ENCODE measurements at places on chromosomes 5 and 9. TPM values are rescaled to one million over a fixed set of nuclear protein-coding genes. Genes with fewer than 3 reads are reported as not detected.

SH3GL2 gene
- total RNA-seq, result 3.3 TPM

IFNA21 gene
- total RNA-seq, result not detected

FCN2 gene
- total RNA-seq, result not detected

ANKRD18B gene
- total RNA-seq, result 2.9 TPM

SLC25A25 gene
- total RNA-seq, result 9.7 TPM

DNA sequence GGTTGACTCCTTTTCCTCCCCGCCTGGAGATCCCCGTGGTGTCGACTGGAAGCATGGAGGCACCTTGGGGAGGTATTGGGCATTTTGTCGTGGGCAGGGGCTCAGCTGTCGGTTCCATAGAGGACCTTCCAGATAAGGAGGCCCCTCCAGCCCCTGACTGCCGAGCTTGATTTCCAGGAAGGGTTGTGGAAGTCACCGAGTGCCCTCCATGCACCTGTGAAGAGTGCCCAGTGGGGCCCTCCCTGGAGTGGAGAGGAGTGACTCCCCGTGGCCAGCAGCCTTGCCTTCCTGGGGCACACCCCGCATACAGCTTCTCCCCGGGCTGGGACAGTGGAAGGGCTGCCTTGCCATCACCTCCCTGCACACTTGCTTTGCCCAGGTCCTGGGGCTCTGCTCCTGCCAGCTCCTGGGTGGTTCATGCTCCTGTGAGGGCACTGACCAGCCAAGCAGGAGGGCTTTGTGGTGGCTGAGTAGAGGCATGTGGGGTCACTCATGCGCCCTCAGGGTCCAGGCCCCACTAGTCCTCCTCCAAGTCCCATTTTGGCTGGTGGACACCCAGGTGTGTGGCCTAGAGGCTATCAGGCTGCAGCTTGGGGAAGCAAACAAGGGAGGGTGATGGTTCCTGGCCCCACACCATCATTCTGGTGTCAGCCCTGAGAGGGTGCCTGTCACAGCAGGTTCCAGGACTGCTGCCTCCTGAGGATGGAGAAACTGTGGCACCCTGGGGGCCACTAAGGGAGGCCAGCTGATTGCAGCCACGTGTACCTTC is 133.0 kb downstream of the WNK2 start:
- H3K36me3 ChIP-seq, result peaks cover 17% of the 10 kb centered on the region
- no peak overlapping the region for H3K27ac ChIP-seq
- no peak overlapping the region for H3K4me3 ChIP-seq
- H3K27me3 ChIP-seq, result no peaks in the 10 kb centered on the region

- H3K4me3 ChIP-seq, result no peak overlapping the region
- peaks cover 10% of the 10 kb centered on the region for H3K4me1 ChIP-seq
- no peaks in the 10 kb centered on the region for H3K27me3 ChIP-seq
- H3K36me3 ChIP-seq, result no peaks in the 10 kb centered on the region
- DNase-seq, result no peak
Measured at GRCh38 chr5:147156012-147156411, 78.8 kb upstream of the STK32A start.

DNA sequence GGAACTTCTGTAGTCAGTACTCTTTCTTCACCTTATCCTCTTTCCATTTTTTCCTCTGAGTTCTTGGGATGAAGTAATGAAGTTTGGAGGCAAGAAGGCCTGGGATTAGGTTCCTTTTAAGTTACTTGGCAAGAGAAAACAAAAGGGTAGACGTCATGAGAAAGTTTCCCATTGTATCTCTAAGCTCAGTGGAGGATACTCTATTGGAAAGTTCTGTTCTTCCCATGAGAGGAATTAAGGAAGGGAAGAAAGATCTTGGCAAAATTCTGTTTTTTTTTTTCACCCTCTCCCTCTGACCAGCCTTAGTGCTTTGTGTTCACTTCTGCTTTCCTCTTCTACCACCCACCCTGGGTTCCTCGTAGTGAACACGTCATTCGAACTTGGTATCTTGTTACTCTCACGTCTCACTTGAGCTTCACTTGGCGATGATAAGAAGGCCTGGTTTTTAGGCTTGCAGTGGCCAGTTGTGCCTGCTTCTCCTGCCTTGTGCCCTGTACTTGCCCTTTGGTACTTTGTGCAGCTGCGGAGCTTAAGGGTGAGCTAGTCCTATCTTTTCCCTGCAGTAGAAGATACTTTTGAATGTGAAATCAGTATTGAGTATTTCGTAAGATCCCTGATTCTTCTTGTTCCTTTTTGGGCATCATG is 67.0 kb downstream of the ARHGAP26 start:
- H3K27me3 ChIP-seq, result no peaks in the 10 kb centered on the region
- no peaks in the 10 kb centered on the region for H3K36me3 ChIP-seq
- no peak overlapping the region for H3K27ac ChIP-seq
- no peak for DNase-seq

GRCh38 chr5:154505567-154505966 is 27.5 kb upstream of the HAND1 start:
- no peaks in the 10 kb centered on the region for H3K36me3 ChIP-seq
- H3K4me3 ChIP-seq, result no peak overlapping the region
- no peak for DNase-seq
- peaks cover 8% of the 10 kb centered on the region for H3K4me1 ChIP-seq

DNA sequence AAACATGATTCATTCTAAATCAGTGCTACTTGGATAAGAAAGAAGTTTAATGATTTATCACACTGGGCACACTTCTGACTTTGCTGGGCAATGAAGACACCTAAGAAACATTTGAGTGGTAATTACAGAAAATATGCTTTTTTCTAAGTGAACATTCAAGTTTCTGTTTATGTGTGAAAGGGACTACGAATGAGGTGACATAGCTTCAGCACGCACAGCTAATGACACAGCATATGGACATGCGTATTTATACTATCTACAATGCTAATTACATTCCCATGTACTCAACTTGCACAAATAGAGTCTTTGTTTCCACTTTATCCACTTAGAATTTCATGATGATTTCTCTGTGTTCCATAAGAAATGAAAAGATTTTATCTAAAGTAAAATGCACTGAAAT is 40.6 kb downstream of the FREM1 start:
- no peaks in the 10 kb centered on the region for H3K36me3 ChIP-seq
- H3K27ac ChIP-seq, result peak overlapping the region; percentile 85
- DNase-seq, result no peak
- H3K4me3 ChIP-seq, result no peak overlapping the region
- no peaks in the 10 kb centered on the region for H3K27me3 ChIP-seq

DNA sequence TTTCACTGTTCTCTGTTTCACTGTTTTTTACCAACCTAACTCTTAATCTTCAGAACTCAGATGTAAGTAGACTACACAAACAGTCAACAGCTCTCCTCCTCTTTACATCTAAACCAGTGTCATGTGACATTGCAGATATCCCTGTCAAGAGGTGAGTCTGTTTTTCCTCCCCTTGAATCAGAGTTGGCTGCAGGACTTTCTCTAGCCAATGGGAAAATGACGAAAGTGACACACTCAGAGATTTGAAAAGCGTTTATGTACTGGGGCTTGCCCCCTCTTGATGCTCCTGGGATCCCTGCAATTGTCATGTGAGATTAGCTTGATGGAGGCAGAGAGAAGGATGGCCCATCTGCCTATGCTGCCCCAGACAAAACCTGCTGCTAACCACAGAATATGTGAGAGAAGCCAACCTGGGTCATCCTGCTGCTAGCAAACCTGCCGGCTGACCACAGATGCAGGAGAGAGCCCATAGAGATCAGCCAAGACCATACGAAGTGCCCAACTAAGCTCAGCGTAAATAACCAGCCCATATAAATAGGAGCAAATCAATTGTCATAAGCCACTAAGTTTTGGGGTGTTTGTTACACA is 111.1 kb downstream of the ASTN2 start:
- no peak overlapping the region for H3K27ac ChIP-seq
- H3K27me3 ChIP-seq, result peaks cover 2% of the 10 kb centered on the region
- no peak overlapping the region for H3K4me3 ChIP-seq
- H3K36me3 ChIP-seq, result no peaks in the 10 kb centered on the region
- DNase-seq, result no peak

GRCh38 chr5:177040814-177041420 is 18.4 kb downstream of the ZNF346 start:
- no peaks in the 10 kb centered on the region for H3K4me1 ChIP-seq
- DNase-seq, result no peak
- H3K27me3 ChIP-seq, result no peaks in the 10 kb centered on the region
- no peak overlapping the region for H3K27ac ChIP-seq

DNA sequence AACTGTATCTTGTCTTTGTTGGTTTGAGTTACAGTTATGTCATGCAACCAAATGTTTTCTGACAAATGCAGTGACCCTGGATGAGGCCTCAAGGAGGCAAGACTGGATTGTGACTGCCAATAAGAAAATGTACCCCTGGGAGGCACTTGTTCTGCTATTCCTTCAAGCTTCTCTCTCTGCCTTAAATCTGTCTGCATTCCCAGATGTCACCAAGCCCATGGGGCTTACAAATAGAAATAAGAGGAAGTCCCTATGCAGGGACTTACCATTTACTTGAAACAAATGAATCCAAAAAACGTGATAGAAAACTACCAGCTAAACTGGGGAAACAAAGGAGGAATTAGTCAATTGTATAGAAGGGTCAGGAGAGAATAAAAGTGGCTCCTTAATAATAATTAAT is 8.2 kb upstream of the PARP8 start:
- no peaks in the 10 kb centered on the region for H3K4me1 ChIP-seq
- H3K27ac ChIP-seq, result no peak overlapping the region
- H3K36me3 ChIP-seq, result no peaks in the 10 kb centered on the region
- H3K27me3 ChIP-seq, result peaks cover 9% of the 10 kb centered on the region
- no peak for DNase-seq

DNA sequence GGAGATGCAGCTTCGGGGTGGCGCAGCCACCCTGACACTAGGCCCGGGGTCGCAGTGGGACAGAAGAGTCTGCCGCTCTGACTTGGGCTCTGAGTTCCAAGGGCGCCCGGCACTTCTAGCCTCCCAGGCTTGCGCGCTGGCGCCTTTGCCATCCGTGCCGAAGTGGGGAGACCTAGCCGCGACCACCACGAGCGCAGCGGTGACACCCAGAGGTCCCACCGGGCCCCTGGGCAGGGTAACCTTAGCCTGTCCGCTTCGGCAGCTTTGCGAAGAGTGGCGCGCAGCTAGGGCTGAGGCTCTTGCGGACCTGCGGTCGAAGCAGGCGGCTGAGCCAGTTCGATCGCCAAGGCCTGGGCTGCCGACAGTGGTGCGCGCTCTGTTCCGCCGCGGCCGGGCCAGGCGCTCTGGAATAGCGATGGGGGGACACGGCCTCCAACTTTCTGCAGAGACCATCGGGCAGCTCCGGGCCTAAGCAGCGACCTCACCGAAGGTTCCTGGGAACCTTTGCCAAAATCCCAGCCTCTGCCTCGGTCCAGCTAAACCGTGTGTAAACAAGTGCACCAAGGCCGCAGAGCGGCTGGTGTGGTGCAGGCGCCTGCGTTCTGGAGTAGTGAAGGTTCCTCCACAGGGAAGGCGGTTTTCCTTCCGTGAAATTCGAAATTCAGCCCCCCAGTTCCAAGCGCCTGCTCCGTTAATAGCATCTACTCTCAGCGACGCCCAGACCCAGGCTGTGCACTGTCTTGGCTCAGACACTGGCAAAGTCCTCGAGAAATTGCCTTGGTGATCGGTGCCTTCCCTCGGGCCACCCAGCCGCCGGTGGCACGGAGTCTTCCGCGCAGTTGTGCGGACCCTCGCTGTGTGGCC is 7.4 kb downstream of the TLX3 start:
- peaks cover 2% of the 10 kb centered on the region for H3K4me1 ChIP-seq
- no peaks in the 10 kb centered on the region for H3K36me3 ChIP-seq
- H3K4me3 ChIP-seq, result no peak overlapping the region
- DNase-seq, result no peak
- H3K27me3 ChIP-seq, result peaks cover 87% of the 10 kb centered on the region

- no peaks in the 10 kb centered on the region for H3K36me3 ChIP-seq
- peaks cover 52% of the 10 kb centered on the region for H3K27me3 ChIP-seq
- no peak overlapping the region for H3K4me3 ChIP-seq
- H3K4me1 ChIP-seq, result peaks cover 2% of the 10 kb centered on the region
Measured at GRCh38 chr5:3389471-3390026, 206.1 kb upstream of the IRX1 start.

DNA sequence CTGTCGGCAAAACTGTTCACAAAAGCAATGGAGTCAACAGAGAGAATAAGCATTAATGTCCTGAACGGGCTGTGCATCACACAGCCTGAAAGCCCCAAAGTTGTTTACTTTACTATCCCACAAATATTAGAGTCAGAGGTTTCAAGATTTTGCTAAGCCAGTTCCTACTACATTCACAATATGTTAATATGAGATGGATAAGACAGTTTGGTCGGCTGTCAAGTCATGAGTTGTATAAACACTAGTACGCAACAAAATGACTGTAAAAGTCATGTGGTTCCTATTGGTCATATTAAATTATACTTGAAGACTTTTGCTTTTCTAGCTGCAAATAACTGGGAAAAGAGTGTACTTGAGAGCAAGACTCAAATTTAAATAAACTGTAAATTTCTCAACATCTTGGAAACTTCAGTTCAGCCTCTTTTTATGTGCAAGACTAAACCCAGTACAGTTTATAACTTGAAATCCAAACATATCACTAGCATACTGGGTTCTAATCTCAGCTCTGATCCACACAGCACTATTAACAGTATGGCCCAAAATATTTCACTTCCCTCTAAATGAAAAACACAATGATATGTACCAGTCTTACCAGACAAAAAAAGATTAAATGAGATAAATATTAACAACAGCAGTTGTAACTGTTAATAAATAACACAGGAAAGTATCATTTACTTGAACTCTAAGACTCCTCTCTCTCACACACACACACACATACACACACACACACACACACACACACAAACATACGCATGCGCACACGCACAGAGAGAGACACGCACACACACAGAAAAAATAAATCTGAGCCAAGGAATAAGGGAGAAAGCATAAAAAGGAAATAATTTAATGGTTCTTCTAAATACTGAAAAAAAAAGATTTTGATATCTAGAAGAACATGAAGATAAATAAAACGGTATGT is 33.1 kb downstream of the FANCC start:
- no peaks in the 10 kb centered on the region for H3K36me3 ChIP-seq
- H3K27me3 ChIP-seq, result no peaks in the 10 kb centered on the region
- DNase-seq, result no peak
- H3K4me1 ChIP-seq, result peaks cover 7% of the 10 kb centered on the region
